ENCODE measurements at places on chromosomes 3 and 15.

DNA sequence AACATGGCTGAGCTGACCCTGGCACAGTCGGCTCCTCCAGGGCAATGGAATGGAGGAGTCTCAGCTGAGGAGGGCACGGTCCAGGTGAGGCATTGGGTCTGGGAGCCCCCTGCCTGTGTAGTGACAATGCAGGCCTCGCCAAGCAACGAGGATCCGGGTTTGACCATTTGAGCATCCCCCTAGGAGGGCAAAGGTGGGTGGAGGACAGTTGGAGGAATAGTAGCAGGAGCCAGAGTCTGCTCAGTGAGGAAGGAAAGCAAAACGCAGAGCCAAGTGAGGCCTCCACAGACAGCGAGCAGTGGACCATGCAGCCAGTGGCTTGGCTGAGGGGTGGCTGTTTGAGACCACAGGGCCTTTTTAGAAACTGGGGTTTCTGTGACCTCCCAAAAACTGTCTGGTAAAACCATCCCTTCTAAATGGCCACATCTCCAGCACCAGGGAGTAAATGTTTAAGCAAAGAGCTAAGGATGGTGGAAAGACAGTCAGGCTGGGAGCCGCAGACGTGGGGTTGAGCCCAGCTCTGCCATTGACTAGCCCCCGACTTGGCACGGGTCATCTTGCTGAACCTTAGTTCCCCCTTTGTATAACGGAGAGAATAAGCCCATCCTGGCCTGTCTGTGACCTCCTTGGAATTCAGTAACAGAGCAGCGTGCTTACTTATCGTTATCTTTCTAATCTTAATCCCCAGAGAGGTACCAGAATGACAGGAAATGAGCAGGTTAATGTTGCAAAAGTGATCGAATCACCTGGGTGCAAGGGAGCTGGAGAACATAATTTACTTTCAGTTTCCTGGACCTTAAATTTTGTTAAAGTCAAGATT, 46.8 kb downstream of the CMTM6 start:
- DNase-seq: no peak

DNA sequence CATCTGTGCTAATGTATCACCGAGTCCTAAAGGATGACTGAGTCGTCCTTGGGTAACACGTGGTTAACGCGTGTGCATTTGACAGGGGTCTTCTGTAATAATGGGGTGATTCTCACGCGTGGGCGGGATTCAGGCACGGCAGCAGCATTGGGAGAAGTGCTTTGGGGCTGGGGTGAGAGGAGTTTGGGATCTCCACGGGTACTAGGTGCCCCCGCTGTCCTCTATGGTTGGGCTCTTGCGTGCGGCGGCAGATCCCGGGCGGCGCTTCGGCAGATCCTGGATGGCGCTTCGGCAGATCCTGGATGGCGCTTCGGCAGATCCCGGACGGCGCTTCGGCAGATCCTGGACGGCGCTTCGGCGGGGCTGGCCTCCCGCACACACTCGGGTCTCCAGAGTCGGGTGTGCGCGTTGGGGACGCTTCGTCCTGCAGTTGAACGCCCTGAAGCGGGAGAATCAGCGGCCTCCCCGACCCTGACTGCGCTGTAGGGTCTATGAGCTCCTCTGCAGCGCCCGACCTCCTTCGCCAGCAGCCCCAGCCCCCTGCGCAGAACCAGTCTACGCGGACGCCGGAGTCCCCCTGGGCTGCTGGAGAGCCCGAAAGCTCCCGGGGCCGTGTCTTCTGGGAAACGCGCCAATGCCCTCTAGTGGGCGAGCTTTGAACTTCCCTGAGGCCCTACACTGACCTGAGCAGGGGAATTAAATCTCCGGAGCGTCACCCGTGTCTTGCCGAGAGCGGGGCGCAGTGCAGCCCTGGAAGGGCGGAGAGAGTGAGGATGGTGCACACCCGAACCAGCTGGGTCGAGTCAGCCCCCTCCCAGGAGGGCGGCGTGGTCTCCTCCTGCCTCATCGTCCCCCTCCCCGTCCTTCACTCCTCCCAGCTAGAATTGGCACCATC, 48.1 kb upstream of the EPHB3 start:
- DNase-seq: peak; percentile 77

GRCh38 chr15:20348291-20348899, 193.2 kb downstream of the GOLGA6L6 start:
- DNase-seq: no peak

DNA sequence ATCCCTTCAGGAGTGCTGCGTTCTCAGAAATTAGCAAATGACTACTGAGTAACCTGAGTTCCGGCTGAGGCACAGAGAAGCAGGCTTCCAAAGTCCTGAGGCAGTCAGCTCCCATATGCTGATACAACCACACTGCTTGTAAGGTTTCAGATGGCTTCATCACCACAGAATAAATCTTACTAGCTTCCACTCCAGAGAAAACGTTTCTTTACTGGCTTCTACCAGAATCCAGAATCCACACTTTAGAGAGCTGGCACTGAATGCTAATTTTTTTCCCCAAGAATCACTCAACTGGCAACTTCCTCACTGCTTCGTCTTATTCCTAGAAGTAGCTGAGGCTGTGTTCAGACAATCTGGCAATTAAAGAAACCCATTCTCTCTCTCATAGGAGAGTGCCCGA, 21.4 kb downstream of the TAMM41 start:
- no peak for DNase-seq

DNA sequence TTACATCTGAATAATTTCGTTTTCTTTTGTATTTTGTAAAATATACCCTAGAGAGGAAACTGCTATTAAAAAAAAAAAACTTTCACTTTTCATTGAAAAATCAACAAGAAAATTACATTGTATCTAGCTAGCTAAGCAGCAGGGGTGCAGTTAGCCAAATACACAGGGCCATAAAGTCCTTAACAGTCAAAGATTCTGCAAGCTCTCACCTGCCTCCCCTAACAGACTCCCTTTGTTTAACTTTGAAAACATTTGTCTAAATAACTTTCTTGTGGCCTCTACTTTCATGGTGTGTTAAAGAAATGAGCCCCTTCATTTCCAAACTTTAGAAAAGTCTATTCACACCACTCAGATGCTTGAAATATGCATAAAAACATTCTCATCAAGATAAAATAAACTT, 23.3 kb downstream of the CBLB start:
- DNase-seq: no peak

GRCh38 chr15:62413786-62414185, 248.7 kb upstream of the C2CD4B start:
- no peak for DNase-seq

GRCh38 chr3:9066141-9066540, 102.9 kb upstream of the RAD18 start:
- DNase-seq: no peak

DNA sequence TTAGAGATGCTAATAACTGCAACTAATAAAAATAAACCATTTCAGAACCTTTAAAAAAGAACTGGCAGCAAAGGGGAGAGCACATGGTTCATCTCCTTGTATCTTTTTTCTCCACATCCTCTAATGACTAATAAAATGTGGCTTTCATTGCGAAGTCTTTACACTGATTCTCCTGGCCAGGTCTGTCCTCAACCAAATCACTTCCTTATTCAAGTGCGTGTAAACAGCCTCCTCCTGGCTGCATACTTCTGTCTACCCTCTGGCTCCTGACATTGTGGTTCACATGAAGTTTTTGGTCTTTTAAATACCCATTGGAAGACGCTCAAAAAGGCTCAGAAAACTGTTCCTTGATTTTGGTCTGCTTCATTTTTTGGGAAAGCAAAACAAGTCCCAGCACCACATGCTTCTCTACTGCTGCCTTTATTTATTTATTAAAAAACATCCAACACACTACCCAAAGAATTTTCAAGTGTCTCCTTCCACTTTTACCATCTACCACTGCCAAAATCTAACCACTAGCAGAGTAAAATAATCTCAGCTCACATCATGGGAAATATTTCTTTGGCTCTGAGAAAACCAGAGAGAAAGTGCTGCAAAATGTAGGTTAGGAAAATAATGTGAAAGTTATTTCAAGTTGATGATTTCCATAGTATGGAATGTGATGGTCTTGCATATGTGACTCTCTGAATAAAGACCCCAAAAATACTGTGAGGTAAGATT, 85.1 kb downstream of the EFL1 start:
- DNase-seq: no peak

- DNase-seq: no peak
Measured at GRCh38 chr3:197183582-197183981, 114.8 kb downstream of the DLG1 start.

GRCh38 chr3:18512007-18512406, 86.9 kb upstream of the SATB1 start:
- no peak for DNase-seq

DNA sequence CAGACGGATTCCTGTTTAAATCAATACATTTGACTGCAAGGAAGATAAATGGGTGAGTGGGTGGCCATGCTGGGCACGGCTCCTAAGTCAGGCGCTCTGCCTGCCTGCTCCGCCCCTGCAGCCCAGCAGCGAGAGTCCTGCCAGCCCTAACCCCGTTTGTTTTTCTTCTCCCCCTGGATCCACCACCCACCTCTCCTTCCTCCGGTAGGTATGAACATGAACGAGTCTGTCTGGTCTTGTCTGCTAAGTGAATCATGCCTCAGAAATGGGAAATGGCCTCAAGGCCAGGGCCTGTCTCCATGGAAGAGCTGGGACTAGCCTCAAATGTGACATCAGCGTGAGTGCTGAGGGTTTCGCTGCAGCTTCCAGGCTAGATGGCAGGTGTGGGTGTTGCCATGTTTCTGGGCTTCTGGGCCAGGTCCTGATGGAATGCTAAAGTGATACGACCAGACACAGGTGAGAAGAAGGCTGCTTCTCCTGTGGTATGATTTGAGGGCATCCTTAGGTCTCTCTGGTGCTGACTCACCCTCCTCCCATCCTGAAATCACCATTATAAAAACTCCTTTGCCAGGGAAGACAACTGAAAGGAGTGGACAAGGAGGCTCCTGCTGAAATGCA, 5.6 kb upstream of the FEM1B start:
- DNase-seq: no peak

DNA sequence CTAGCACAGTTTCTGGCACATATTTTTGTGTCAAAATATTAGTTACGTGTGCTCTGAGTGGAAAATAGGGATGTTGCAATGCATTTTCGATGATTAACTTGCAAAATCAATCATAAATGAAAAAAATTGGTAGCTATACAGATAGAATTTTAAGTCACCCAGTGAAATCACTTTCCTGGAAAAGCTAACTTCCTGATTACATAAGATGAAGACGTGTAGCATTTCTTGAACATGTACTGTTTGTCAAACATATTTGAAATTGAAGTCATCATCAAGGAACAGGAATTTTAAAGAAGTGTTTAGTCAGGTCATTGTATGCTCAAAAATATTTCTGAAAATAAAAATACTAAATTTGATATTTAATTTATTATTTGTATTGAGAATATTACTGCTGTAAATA, 977.7 kb downstream of the PLOD2 start:
- no peak for DNase-seq

- no peak for DNase-seq
Measured at GRCh38 chr15:99029341-99030144, 22.0 kb upstream of the PGPEP1L start.

DNA sequence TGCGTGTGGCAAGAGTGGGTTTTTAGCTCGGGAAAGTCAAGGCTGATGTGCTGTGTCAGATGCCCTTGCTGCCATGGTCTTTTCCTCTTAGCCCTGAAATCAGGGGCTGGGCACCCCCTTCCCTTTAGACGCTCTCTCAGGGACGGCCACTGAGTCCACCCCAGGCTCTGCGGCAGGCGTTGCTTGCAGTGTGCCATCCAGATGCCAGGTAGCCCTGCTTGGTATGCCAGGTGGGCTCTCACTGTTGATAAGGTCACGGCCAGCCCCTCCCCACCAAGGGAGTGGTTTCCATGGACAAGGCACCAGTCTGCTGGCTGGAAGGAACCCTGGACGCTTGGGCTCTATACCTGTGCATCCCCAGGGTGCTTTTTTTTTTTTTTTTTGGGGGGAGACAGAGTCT, 24.6 kb downstream of the FGD5 start:
- DNase-seq: no peak

DNA sequence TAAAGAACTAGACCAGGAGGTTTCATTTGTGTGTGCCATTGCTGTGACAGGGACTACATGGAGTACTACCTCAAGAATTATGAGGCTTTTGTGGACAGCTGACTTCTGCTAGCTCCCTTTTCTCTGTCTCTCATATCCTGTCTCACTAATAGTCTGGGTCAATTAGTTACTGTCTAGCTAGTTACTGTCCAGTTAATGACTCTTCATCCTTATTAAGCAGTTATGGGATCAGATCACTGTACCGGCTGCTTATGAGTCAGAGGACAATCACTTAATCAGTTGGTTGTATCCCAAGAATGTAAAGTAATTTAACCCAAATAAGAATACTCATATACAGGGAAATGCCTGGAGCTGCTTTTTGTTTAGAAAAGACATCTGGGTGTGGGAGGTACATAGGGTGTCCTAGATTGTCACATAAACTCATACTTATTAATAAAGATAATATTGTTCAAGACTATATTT, 158.0 kb downstream of the CDIN1 start:
- no peak for DNase-seq

GRCh38 chr3:88188436-88188835, 38.7 kb downstream of the C3orf38 start:
- DNase-seq: no peak

DNA sequence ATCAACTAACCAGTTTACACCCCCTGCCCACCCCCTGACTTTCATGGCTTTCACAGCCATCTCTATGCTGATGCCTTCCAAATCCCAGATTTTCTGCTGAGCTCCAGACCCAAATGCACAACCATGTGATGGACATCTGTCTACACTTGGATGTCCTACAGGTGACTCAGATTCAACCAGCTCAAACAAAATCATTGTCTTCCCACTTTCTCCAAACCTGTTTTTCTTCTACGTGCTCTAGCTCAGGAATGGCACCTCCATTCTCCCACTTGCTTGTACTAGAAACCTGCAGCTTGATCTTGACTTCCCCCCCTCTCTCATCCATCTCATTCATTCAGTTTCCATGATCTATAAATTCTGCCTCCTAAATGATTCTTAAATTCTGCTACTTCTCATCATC, 34.1 kb upstream of the RARRES1 start:
- DNase-seq: no peak

- DNase-seq: no peak
Measured at GRCh38 chr3:1583044-1583443, 490.2 kb downstream of the CNTN6 start.

DNA sequence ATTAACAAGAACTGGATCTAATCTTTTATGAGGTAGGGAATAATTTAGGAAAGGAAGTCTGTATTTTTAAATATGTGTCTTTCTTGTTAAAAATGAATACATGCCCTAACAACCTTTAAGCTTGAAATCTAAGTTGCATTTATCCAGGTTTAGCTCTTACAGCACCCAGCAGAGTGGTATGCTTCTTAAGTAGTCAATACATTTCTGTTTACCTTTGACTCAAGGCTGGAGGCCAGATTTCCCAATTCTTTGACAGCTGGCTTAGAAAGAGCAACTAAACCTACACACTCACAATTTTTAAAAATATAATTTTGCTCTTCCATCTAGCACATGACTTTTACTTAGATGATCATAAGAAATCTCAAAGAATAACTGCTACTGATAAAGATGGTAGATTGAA, 148.9 kb downstream of the DPH6 start:
- no peak for DNase-seq

- no peak for DNase-seq
Measured at GRCh38 chr3:55658690-55659562, 171.8 kb upstream of the WNT5A start.

GRCh38 chr3:107412376-107412775, 35.1 kb downstream of the CCDC54 start:
- no peak for DNase-seq

All from stimulated activated CD4-positive, alpha-beta T cell treated with anti-CD3 and anti-CD28 coated beads, Interleukin-1b, Interleukin-23, amount 100 ng/mL, for 4 hours (primary cell).